Upper lobe of right lung (tissue), 1 donor: ENCODE measurements at places on chromosomes 11 and 22. TPM values are rescaled to one million over a fixed set of nuclear protein-coding genes. Genes with fewer than 3 reads are reported as not detected.

Gene NAV2
- total RNA-seq, result 44.8 TPM

Gene BIRC3
- total RNA-seq, result 23.0 TPM

Gene ADAMTS8
- 39.1 TPM for total RNA-seq

Gene BEST1
- 9.6 TPM for total RNA-seq

Gene APOBEC3H
- 0.84 TPM for total RNA-seq

Gene CAVIN3
- 48.8 TPM for total RNA-seq

Gene NCF4
- 37.0 TPM for total RNA-seq

Gene RTL10
- total RNA-seq, result 20.5 TPM

DNA sequence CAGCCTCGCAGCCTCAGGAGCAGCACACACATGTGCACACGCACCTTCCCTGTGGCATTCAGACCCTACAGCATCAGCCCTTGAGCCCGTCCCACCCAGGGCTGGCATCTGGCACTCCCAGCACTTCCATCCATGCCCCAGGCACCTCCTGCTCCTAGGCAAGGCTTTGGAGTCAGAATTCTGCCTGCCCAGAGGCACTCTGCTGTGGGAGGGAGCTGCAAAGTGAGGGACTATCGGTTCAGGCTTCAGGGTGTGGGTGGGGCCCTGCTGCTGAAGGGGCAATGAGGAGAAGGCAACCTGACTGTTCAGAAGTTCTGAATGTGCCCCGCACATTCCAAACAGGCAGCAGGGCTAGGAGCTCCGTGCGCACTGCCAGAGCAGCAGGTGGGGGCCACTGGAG is 39.7 kb downstream of the NECTIN1 start:
- H3K27me3 ChIP-seq, result no peaks in the 10 kb centered on the region
- H3K36me3 ChIP-seq, result no peaks in the 10 kb centered on the region
- DNase-seq, result no peak

DNA sequence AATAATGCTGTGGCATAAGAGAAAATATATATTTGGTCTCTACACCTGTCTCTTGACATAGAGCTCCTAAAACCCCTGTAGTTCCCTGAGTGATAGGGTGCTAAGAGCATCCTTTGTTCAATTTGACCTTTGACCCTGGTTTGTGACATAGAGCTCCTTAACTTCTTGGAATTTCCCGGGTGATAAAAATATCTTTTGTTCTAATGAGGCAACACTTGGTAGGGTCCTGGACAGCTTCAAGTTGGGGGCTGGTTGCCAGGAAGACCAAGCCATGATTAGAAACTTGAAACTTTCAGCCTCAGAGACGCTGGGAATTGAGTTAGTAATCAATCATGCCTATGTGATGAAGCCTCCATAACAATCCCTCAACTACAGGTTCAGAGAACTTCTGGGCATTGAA is 105.4 kb downstream of the CASP12 start:
- no peaks in the 10 kb centered on the region for H3K4me1 ChIP-seq
- no peak overlapping the region for H3K4me3 ChIP-seq
- no peak for DNase-seq
- no peak overlapping the region for H3K27ac ChIP-seq
- H3K36me3 ChIP-seq, result no peaks in the 10 kb centered on the region

GRCh38 chr11:106683435-106683834 is 334.8 kb downstream of the GUCY1A2 start:
- no peak for DNase-seq
- no peaks in the 10 kb centered on the region for H3K4me1 ChIP-seq
- no peaks in the 10 kb centered on the region for H3K27me3 ChIP-seq
- no peaks in the 10 kb centered on the region for H3K36me3 ChIP-seq
- H3K27ac ChIP-seq, result no peak overlapping the region

DNA sequence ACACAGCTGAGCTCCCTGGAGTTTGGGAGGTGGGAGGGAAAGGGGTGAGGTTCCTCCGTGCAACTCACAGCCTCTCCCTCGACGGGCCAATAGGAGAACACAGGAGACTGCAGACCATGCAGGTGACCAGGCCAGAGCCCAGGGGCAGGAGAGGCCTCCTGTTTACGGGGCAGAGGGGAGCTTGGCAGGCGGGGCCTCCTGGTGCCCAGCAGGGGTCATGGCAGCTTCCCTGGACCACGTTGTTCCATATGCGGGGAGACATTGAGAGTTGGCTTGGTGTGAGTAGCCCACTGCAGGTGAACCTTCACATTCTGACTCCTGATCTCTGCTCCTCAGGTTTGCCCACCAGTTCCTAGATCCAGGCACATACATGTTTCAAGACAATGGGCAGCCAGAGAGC is 19.3 kb upstream of the XKR3 start:
- DNase-seq, result no peak
- no peak overlapping the region for H3K4me3 ChIP-seq
- H3K36me3 ChIP-seq, result no peaks in the 10 kb centered on the region
- H3K27ac ChIP-seq, result no peak overlapping the region
- no peaks in the 10 kb centered on the region for H3K27me3 ChIP-seq

- no peak overlapping the region for H3K4me3 ChIP-seq
- peaks cover 10% of the 10 kb centered on the region for H3K36me3 ChIP-seq
- H3K4me1 ChIP-seq, result peaks cover 18% of the 10 kb centered on the region
Measured at GRCh38 chr11:130918081-130918480, 1.8 kb upstream of the SNX19 start.

GRCh38 chr22:25666308-25666707 is 75.7 kb upstream of the MYO18B start:
- no peaks in the 10 kb centered on the region for H3K27me3 ChIP-seq
- no peak overlapping the region for H3K4me3 ChIP-seq
- H3K36me3 ChIP-seq, result no peaks in the 10 kb centered on the region
- peaks cover 28% of the 10 kb centered on the region for H3K4me1 ChIP-seq
- peak overlapping the region; percentile 33 for H3K27ac ChIP-seq

DNA sequence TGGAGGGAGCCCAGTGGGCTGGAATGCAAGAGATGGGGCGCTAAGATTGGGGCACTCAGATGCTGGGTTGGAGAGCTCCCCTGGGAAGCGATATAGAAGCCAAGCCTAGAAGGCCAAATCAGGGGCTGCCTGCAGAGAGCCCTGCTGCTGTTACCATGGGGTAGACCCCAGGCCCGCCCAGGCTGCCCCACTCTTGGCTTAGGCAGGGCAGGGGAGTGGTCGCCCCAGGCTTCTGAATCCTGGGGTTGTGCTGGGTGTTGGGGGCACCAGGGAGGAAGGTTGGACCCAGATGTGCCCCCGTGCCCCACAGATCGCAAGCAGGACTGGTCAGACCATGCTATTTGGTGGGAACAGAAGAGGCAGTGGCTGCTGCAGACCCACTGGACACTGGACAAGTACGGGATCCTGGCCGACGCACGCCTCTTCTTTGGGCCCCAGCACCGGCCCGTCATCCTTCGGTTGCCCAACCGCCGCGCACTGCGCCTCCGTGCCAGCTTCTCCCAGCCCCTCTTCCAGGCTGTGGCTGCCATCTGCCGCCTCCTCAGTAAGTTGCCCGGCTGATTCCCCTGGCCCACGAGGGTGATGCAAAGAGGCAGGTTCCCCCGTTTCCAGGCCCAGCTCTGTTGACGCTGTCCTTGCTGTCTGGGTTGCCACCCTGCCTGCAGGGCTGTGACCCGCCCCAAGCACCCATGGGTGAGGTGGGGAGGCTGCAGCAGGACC is 3.9 kb downstream of the FERMT3 start:
- no peaks in the 10 kb centered on the region for H3K27me3 ChIP-seq
- DNase-seq, result peak; percentile 62
- peaks cover 7% of the 10 kb centered on the region for H3K36me3 ChIP-seq

DNA sequence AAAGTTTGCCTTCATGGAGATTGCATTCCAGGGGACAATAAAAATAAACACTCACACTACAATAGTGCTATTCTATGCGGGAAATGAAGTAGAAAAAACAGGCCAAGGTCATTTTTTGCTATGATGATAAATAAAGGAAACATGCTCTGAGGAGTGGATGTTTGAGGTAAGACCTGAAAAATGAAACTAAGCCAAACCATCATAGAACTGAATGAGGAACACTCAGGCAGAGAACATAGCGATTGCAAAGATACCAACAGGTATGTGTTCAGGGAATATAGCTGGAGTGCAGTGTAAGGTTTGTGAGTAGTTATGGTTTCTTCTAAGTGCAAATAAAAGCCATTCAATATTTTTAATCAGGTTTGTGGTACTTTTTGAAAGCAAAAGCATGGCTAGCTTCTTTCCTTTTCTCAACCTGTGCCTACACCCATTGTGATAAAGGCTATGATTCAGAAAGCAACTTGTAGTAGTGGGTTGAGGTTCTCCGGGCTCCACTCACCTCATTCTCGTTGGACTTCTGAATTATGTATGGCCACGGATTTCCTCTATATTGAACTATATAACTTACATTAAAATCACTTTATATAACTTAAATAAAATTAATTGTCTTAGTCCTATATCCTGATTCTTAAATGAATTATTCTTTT is 278.2 kb upstream of the CHORDC1 start:
- H3K27ac ChIP-seq, result no peak overlapping the region
- H3K27me3 ChIP-seq, result no peaks in the 10 kb centered on the region
- DNase-seq, result no peak
- no peaks in the 10 kb centered on the region for H3K36me3 ChIP-seq
- H3K4me1 ChIP-seq, result no peaks in the 10 kb centered on the region
